ENCODE measurements at places on chromosomes 6 and 20.

DNA sequence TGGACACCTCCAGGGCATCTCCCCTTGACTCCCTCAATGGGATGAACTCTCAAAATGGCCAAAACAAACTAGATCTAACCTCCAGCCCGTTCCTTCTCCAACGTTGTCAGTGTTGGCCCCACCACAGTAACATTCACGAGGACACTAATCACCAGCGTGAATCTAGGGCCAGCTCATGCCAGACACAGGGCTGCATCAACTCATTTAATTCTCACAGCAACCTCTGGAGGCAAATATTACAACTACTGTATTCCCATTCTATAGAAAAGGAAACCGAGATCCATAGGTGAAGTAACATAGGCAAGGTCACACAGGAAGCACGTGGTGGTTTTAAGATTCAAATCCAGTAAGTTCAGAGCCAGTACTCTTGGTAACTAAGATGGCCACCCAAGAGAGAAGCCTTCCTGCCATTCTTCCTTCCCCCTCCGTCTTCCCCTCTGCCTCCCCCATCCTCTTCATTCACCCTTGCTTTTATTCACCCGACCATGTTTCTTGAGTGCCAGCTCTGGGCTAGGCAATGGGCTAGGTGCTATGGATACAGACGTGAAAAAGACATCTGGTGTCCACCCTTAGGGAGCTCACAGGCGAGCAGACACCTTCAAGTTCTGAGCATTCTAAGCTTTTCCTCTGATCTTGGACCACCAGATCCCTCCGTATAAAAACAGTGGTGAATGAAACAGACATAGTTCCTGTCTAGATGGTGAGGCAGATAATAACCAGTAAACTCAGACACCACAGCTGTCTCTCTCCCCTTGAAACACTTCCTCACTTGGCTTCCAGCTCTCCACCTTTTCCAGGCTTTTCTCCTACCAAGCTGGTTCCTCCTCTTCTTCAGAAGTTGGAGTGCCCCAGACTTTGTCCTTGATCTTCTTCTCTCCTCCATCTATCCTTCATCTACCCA is 9.6 kb downstream of the CCM2L start:
- DNase-seq = no peak

GRCh38 chr6:84151669-84152068 is 75.8 kb downstream of the CEP162 start:
- no peak for DNase-seq

DNA sequence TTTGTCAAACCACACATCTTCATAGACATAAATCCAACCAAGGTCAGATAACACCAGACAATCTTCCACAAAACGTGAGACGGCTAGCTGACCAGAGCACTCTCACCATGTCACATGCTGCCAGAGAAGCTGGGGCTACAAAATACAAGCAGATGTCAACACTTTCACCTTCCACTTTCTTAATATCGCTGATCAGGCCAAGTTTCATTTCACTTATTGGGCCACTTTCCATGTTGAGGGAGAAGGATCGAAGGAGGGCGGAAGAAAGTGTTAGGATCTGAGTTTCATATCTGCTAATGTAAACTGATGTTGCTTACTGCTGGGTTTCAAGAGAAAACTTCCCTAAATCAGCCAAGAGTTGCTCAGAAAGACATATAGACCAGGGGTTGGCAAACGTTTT is 177.0 kb upstream of the PRDM1 start:
- no peak for DNase-seq

DNA sequence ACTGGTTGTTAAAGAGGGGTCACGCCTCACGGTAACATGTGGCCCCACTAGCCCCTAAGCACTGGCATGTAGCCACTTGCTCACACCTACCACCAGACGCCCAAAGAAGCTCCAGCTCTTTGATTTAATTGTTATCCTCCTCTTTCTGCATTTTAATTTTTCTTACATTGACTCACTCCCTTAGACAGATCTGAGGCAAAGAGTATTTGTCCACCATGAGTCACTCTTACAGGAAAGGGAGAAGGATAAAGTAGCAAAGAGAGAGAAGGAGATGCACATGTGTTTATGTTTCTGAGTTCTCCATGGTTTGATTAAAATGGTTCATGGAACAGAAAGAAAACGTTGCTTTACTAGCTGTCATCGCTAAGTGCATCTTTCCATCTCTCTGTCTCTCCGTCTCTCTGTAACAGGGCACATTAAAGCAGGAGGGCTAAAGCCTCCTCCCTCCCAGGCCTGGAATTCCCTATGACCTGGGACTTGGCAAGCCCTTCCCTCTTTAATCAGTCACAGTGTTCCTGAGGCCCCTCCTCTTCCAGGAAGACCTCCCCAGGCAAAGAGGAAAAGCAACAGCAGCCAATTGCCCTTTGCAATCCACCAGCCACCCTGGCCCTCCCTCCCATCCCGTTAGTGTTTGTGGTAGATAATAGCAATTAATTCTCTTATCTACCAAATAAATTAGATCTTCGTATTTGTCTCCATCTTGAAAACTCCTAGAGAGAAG is 112.8 kb upstream of the TSHZ2 start:
- no peak for DNase-seq

DNA sequence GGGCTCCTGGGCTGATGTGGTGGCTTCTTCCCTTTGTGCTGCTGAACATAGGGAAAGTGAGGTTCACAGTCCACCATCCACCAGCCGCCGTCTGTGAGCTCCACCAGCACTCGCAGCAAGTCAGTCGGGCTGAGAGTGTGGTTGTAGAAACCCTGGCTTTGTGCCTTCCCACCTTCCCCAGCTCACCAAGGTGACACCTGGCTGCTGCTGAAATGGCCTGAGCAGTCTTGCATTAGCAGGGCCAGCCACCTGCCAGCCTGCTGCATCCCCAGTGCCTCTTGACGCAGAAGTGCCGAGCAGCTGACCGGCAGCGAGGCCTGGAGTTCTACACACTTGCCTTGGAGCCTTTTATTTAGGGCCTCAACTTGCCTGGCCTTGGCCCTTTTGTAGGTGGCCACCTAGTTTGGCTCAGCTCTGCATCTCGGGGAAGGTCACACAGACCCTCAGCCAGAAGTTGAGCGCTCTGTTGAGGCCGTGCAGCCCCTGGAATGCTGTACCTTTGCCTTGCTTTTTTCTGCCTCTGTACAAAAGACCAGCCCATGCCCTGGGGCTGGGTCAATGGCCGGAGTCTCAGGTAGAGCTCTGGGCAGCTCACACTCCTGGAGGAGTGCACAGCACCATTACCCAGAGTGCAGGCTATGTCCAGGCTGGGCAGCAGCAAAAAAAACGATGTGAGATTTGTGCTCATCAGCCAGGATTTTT is 76.5 kb downstream of the PTPN1 start:
- no peak for DNase-seq

DNA sequence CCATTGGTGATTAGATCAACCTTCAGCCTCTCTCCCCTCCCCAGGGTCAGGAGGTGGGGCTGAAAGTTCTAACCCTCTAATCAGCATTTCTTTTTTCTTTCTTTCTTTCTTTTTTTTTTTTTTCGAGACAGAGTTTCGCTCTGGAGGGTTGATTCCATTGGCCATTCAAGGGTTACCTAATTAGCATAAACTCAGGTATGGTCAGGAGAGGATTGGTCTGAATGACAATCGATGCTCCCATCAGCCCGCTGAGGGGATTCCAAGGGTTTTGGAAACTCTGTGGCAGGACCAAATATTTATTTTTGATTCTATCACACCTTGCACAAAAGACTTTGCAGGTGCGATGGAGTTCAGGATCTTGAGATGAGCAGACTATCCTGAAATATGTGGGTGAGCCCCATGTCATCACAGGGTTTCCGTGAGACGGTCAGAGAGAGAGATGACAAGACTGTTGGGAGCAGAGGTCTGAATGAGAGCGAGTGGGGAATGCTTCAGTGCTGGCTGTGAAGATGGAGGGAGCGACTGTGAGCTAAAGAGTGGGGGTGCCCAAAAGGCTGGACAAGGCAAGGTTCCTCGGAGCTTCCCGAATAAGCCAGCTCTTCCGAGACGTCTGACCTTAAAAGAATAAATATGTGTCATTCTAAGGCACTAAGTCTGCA is 107.1 kb downstream of the BMP7 start:
- DNase-seq = no peak

- no peak for DNase-seq
These were observed 16.8 kb upstream of the PLCB4 start for GRCh38 chr20:9052136-9052535.

DNA sequence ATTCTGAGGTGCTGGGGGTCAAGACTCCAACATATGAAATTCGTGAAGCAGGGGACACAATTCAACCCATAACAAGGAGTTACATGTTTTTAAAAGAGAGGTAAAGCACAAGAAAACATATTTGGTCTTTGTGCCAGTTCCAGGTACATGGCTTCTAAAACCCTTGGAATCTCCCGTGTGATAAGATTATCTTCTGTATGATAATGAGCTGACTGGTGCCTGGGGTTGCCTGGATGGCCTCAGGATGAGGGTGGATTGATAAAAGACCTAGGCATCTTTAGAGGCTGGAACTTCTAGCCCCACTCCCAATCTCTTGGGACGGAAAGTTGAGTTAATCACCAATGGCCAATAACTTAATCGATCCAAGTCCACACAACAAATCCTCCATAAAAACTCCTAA is 87.0 kb downstream of the FAM217A start:
- no peak for DNase-seq

DNA sequence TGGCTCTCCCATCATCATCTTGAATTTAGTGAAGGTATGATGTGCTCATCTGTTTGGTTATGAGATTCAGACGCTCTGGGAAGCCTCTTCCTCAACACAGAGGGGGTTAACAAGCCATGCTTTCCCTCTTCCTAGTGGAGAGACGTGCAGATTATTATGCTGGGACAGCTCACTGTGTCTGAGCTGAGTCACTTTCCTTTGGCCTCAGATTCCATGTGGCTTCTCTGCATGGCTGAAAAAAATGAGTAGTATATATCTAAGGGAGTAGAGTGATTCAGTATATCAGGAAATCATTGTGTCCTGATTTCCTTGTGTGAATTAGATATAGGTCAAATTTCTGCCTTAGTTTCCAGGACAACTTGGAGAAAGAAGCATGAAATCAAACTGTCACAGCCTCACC is 52.6 kb downstream of the FIG4 start:
- DNase-seq = no peak

- DNase-seq = no peak
These were observed 13.9 kb upstream of the HELZ2 start for GRCh38 chr20:63587776-63588591.

- DNase-seq = no peak
These were observed 42.3 kb upstream of the PTPN1 start for GRCh38 chr20:50467718-50468356.

DNA sequence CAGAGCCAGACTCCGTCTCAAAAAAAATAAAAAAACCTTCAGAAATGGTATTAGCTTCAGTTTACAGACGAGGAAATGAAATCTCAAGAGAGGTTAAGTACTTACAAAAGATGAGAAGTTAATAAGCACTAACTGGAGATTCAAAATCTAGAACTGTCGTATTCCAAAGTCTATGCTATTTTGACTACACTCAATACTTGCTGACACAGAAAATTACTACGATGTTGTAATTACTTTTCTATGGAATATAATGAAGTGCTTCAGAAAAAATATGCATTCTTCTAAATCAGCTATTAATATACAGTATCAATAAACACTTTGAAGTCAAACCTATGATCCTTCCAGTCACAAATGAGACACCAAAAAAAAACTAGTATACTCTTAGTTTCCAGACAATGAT is 12.2 kb downstream of the REPS1 start:
- no peak for DNase-seq

GRCh38 chr6:48036316-48036715 is 74.7 kb downstream of the PTCHD4 start:
- no peak for DNase-seq

DNA sequence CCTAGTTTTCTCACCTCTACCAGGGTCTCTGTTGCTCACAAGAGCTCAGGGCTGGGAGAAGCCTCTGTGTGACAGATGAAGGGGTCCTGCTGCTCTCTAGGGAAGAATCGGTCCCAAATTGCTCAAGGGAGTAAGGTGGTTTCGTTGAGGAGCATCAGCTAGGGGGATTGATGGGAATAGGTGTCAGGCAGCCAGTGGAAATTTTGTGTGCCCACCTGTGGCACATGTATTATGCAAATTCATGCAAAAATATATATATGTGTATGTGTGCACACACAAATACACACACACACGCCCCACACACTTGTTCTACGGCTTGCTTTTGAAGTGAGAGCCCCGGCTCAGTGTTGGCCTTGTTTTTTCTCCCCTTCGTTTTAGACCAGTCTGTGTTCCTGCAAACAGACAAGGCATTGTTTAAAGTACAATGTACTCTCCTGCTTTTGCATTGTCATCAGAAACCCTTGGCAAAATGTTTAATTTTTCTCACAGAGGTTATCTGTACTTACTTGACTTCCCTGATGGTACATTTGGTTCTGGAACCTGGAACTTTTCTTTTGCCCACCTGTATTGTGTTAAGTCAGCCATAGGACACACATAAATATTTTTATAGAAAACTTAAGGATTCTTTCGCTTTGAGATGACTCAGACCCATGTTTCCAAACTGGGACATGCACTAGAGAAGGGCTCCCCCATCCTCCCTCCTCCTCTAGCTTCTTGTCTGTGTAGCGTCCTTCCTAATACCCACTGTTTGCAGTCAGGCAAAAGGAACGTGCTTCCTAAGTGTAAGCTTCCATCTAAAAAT is 26.7 kb downstream of the FOXO3 start:
- no peak for DNase-seq

DNA sequence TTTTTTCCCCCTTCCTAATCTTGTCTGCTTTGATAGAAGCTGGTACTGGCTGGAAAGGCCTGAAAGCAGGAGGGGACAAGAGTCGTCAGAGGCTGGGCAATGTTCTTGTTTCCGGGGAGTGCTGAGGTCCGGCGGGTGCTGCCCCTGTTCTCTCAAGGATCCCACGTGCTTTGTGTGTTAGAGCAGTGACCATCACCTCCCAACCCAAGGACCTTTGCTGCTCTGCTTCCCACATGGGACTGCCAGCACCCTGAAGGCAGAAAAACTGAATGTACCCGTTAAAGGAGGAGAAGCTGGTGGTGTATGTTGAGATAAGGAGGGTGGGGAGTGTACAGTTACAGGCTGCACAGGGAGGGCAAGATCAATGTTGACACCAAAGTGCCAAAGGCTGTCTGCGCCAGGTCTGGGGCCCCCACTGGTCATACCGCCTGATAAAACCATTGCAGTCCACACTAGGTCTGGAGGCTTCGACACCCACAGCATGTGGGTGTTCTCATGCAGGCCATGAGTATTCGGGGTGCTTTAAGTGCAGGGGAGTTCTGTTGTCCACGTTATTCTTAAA is 15.0 kb downstream of the C20orf173 start:
- DNase-seq = no peak

DNA sequence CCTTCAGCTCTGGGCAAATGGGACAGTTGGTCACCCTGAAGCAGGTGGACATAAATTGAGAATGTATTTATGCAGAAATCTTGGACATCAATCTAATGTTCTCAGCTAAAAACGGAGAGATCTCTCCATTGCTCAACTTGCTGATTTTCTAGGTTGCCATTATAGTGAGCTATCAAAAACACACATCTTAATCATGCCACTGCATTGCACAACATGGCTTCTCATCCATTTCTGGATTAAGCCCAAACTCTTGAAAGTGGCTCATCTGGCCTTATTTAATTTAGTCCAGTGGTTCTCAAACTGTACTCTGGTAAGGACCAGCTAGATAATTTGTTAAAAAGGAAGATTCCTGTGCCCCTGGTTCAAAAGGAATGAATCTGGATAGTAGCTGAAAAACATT is 324.9 kb upstream of the CITED2 start:
- no peak for DNase-seq

- no peak for DNase-seq
These were observed 25.1 kb downstream of the BRPF3 start for GRCh38 chr6:36221674-36222073.

Data from right renal cortex interstitium (tissue), 3 donors.